ENCODE measurements at places on chromosomes 12 and 14.

GRCh38 chr14:54758041-54758440 lies 144.6 kb downstream of the GCH1 start:
- DNase-seq, result no peak

DNA sequence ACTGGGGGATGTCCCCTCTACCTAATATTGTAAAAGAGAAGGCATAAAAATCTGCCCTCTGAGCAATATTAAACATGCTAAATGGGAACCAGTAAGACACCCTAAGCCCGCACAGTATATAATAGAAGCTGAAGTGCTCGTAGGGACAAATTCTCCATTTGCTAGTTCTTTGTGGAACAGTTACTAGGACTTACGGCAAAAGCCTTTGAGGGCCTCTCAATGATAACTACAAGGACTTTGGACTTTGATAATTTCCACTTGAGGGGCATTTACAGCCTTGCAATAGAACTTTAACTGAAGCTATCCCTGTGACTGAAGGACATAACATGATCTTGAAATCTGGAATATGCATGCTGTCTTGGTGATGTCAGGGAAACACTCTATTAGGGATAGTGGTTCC lies 111.5 kb upstream of the IFNG-AS1 start:
- DNase-seq, result no peak

- no peak for DNase-seq
Measured at GRCh38 chr12:50545786-50546185, 41.0 kb downstream of the DIP2B start.

DNA sequence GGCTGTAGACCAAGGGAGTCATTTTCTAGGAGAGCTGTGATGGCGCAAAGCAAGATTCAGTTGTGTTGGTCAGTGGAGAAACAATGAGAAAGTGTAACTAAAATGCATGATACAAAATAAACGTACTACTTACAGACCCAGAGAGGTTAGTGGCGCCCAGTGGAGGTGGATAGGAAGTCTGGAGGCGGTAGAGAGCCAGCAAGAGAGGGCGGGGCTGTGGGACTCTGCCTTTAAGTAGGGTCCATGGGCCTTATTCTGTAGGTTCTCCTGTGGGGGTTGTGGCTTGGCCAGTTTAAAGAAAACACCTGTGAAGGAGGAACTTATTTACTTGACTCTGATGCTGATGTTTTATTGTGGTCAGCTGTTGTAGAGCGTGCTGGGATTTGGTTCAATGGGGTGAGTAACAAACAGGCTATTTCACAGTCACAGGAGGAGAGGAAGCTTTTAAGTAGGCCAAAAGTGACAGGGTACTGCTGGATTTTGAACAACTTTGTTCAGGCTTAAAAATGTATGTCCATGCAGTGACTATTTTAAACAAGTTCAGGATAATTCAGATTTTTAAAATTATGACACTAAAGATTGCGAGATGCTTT lies 1097.7 kb downstream of the TMTC2 start:
- DNase-seq, result no peak

DNA sequence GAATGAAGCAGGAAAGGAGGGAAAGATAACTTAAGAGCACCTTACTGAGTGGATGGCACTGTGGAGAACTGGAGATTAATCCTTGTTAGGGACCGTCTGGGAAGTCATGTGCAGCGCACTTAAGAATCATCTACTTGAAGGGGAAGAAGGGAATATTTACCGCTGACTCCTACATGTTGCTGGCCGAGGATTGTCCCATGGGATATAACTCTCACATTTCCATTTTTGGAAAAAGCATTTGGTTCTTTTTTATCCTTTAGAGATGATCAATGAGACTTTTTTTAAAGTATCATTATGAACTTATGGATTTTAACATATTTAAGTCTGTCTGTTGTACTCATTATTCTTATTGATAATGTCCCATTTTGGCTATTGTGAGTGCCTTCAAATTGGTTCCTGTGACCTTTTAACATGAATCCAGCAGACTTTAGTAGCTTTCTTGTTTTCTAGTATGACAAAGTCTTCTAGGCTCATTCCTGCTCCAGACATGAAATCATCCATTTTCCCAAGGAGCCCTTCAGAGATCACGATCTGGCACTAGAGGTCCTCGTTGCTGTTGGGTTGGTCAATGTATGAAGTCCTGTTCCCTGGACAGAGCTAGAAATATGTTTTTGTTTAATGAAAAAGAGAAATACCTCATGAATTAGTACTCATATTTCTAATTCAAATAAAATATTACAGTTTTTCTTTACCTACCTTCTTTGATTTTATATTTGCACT lies 20.2 kb upstream of the FAM234B start:
- DNase-seq, result no peak

DNA sequence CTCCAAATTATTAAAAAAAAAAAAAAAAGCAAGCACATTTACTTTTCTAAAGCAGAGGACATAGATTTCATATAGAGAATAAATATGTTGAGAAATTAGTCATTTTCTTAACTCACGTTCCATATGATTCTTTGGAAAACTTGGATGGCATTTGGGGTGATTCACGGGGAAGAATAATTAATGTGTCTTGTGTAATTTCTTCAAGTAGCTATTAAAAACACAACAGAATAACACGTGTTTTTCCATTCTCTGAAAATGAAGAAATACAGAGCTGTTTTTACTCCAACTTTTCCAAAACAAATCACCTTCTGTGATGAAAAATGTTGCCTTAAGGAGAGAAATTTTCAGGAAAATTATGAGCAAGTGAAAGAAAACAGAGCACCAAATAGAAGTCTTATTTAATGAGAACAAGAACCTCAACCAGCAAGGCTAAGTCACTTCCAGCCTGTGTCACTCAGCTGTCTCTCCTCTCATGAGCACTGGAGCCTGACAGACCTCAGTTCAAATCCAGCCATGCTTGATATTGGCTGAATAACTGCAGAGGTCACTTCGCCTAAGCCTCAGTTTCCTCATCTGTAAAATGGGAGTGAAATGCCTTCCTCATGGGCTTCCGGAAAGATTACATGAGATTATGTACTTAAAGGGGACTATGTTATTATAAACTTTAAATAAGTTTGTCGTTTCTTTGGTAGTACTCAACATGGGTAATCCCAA lies 42.8 kb upstream of the NUAK1 start:
- DNase-seq, result no peak

DNA sequence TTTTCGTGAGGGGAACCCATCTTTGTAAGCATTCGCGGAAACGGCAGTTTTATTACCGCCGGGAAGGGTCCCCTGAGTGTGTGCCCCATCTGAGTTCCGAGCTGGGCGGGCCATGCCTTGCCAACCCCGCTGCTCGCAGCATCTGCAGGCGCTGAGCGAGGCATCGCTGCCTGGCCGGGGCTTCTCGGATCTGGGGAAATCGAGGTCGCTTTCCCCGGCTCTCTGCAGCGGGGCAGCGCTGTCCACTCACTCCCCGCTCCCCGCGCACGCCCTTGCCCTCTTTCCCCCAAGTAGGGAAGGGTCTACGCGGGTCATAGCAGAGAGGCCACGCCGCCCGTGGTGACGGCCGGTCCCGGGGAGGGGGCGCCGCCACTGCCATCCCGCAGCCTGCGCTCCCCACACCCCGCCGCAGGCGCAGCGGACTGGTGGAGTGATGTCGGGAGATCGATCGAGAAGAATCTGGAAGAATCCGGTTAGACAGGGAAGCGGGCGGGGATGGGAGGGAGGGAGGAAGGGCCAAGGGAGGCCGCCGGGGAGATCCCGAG lies 507 bp upstream of the FKBP4 start:
- DNase-seq, result no peak

- DNase-seq, result no peak
Measured at GRCh38 chr12:132486576-132486975, 3.4 kb upstream of the FBRSL1 start.

DNA sequence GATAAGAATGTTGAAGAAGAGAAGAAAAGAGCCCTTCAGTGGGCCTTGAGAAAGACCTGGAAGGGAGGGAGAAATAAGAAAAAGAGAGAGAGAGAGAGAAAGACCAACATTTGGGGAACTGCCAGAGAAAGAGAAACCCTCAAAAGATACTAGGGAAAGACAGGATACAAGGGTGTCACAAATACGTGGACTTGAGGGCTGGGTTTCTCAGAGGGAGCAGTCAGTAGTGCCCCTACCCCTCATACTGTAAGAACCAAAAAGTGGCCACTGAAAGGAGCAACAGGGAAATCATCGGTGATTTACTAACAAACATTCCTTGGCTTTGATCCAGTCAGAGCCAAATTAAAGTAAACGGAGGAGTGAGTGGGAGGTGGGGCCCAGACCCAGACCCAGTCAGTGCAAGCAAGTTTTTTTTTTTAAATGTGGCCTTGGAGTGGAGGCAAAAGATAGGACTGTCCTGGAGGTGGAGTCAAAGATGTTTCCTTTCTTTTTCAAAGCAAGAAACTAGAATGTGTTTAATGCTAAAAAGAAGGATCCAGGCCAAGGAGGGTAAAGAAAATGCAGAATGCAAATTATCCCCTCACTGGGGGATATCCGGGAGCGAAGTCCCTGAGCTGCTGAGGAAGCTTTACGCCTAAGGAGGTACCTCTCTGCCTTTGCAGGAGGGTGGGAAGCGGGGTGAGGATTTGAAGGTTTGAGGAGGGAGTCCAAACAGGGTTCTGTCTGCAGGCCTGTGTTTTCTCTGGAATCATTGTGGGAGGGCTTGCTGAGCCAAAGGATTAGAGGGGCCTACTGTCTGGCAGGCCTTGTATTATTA lies 143.5 kb upstream of the AMIGO2 start:
- DNase-seq, result no peak

GRCh38 chr12:13152281-13152680 lies 44.2 kb upstream of the EMP1 start:
- no peak for DNase-seq

DNA sequence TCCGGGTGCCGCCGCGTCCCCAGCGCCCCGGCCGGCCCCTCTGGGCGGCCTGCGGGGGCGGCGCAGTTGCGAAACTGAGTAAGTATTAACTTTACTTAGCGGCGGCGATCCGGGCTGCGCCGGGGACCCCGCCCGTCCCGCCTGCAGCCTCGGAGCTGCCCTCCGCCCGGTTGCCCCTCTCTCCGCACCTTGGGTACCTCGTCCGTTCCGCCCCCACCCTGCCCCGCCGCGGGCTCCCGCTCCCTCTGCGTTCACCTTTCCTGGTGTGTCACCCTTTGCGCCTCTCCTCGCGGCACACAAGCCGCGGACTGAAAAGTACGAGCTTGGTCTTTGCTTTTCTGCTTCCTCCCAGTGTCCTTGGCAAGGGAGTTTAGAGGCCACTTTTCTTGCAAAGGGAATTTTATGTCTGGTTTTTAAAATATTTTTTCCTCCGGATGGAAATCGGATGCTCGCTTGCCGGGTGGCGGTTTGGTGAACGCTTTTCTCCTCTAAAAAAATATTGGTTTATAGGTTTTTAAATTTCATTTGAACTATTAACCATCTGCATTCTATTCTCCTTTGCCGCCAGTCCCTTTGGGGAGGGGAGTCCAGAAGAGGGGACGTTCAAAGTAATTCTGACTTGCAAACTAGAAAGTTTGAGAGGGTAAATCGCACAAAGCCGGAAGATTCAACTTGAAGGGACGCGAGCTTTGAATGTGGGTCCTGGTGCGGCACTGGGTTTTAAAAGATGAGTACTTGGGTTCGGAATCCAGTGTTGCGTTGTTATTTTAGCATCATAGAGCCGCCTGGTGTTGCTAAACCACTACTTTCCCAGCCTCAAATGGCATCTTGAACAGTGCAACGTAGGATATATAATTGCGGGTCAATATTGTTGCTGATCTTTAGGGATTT lies 834 bp downstream of the RASSF8 start:
- DNase-seq, result no peak

DNA sequence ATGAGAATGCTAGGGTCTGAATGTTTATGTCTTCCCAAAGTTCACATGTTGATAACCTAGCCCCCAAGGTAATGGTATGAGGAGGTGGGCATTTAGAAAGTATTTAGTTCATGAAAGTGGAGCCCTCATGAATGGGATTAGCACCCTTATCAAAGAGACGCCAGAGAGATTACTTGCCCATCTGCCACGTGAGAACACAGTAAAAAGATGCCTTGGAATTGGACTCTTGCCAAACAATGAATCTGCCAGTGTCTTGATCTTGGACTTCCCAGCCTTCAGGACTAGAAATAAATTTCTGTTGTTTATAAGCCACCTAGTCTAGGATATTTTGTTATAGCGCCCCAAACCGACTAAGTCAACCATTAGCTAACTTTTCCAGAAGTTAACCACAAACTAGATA lies 92.0 kb upstream of the SLC38A4 start:
- no peak for DNase-seq

- DNase-seq, result no peak
Measured at GRCh38 chr12:95802482-95803270, 12.1 kb upstream of the NTN4 start.

DNA sequence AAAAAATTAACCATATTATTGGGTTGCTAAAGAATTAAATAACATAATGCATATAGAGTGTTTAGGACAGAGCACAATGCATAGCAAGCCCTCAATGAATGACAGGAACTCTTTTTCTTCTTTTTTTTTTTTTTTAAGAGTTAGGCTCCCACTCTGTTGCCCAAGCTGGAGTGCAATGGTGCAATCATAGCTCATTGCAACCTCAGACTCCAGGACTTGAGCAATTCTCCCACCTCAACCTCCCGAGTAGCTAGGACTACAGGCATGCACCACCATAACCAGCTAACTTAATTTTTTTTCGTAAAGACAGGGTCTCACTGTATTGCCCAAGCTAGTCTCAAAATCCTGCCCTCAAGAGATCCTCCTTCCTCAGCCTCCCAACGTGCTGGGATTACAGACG lies 20.5 kb upstream of the MTERF2 start:
- no peak for DNase-seq

DNA sequence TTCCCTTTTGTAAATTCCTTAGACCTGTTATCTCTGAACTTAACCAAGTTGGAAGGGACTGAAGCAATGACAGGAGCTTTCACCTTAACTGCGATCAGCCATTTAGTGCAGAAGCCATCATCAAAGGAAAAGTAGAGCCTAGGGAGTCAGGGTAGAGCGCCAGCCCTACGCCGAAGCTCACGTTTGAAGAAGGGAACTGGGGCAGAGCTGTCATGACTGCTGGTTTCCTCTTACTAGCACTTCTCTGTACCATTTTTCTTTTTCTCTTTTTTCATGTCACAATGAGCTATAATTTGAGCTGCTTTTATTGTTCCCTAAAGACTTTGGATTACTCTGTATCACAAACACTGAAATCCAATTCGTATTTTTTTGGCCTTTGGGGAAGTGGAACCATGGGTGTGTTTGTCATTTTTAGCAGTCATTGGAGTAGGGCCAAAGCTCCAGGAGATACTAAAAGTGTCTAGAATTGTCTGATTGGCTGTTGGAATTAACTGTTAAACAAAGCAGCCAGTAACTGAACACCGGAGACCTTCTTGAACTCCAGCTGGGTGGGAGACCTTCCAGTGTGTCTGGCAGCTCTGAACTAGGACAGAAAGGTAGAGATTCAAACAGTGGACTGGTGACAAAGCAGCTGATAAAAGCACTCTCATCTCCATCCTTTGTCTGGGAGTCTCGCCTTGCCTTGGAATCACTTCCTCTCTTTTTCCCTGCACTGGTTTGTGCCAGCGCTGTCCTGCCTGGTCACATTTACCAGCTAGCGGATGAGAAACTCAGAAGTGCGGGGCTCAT lies 9.1 kb downstream of the MTRFR start:
- DNase-seq, result no peak

All from SIG-M5 (cell line).